ENCODE measurements at places on chromosomes 3 and 15.

DNA sequence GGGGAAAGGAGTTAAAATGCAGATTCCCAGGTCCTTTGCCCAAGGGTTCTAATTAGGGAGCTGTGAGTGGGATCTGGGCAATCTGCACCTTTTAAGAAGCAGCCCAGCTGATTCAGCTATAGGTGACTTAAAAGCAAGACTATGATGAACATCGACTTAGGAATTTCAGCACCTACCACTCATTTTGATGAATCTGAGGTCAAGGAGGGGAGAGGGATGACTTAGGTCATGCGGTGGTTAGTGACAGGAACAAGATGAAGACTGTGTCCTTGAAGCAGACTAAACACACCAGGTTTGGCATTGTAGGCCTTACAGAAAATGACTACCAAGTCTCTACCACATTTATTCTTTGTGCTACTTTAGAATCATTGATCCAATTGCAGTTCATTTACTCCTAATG, 196.3 kb downstream of the DTWD1 start:
- no peak for DNase-seq

GRCh38 chr15:57321973-57322601, 54.2 kb upstream of the CGNL1 start:
- no peak for DNase-seq

DNA sequence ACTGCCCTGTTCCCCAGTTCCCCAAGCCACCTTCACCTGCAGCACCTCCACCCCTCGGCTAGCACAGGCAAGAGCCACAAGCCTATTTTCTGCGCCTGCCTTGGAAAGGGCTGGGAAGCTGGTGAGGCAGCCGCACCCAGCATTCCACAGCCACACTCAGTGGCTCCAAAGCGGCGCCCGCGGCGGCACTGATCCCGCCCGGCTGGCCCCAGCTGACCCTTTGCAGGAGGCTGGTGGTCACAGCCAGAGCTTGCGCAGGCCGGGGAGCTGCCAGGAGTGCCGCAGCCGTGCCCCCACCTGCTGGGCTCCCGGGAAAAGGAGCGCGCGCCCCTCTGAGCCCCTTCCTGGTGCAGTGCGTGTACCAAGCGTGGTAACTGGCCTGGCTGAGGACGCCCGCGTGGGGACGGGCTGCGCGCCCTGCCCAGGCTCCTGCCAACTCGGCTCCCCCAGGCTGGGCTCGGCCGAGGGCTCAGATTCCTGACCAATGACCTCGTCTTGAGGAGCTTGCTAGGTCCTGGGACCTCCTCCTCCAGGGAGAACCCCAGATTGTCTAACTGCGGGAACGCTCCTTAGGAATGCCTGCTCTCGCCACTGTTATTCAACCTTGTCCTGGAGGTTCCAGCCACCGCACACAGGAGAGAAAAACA, 13.3 kb downstream of the GRAMD2A start:
- no peak for DNase-seq

GRCh38 chr15:29522373-29523276, 253.0 kb upstream of the NSMCE3 start:
- no peak for DNase-seq

GRCh38 chr3:187880441-187880840, 135.2 kb upstream of the BCL6 start:
- no peak for DNase-seq

- no peak for DNase-seq
These were observed 646.7 kb downstream of the ROBO2 start for GRCh38 chr3:77686560-77686959.

GRCh38 chr3:17573396-17573795, 169.0 kb downstream of the TBC1D5 start:
- DNase-seq: no peak

GRCh38 chr3:14133876-14134275, 9.0 kb downstream of the TMEM43 start:
- no peak for DNase-seq

GRCh38 chr3:32359766-32360492, 31.7 kb upstream of the CMTM7 start:
- DNase-seq: no peak

DNA sequence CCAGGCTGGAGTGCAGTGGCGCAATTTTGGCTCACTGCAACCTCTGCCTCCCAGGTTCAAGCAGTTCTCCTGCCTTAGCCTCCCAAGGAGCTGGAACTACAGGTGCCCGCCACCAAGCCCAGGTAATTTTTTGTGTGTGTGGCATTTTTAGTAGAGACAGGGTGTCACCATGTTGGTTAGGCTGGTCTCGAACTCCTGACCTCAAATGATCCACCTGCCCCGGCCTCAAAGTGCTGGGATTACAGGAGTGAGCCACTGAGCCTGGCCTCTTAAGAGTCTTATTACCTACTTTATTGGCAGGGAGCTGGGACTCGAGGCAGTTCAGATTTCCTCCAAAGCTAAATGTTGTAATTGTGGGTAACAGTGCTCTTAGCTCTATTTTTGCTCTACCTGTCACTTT, 16.4 kb downstream of the PXYLP1 start:
- no peak for DNase-seq

DNA sequence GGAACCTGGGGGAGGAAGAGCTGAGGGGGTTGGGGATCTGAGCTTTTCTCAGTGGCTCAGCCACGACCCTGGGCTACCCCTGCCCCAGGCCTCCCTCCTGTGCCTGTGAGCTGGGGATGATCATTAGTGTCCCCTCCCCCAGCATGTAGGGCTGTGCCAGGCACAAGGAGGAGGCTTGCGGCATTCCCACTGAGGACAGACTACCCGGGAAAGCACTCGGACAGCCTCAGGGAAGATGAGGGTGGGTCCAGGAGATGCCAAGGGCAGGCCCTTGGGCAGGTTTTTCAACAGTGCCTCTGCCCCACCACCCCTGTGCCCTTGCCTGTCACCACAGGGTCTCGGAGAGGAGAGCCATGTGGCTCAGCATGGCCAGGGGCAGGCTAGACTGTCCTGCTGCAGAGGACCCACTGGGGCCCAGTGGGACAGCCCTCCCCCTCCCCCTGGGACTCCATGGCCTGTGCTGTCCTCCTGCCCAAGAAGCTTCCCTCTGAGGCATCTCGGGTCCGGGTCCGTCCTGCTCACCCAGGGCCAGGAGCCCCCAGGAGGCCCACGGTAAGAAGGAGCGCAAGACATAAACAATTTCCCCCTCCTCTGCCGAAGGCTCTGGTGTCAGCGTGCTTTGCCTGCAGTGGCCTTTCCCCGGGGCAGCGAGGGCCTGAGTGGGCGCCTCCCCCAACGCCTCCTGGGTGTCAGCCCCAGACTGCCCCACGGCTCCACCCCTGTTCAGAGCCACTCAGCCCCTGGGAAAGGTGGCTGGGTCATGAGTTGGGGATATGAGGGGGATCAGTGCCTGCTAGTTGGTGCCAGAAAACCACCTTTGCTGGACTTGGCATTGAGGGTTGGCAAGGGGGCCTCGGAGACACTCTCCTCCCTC, 192.5 kb downstream of the GOLGA6L6 start:
- DNase-seq: no peak

DNA sequence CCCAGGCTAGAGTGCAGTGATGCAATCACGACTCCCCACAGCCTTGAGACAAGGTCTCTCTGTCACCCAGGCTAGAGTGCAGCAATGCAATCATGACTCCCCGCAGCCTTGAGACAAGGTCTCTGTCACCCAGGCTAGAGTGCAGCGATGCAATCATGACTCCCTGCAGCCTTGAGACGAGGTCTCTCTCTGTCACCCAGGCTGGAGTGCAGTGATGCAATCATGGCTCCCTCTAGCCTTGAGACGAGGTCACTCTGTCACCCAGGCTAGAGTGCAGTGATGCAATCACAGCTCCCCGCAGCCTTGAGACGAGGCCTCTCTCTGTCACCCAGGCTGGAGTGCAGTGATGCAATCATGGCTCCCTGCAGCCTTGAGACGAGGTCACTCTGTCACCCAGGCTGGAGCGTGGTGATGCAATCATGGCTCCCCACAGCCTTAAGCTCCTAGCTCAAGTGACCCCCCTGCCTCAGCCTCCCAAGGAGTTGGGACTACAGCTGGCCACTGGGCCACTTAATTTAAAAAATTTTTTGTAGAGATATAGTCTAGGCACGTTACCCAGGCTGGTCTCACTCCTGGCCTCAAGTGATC, 26.1 kb downstream of the TFRC start:
- no peak for DNase-seq

- DNase-seq: no peak
These were observed 990 bp downstream of the IQCF5 start for GRCh38 chr3:51874411-51874810.

- DNase-seq: no peak
These were observed 64.2 kb upstream of the PYGO1 start for GRCh38 chr15:55652359-55652758.

DNA sequence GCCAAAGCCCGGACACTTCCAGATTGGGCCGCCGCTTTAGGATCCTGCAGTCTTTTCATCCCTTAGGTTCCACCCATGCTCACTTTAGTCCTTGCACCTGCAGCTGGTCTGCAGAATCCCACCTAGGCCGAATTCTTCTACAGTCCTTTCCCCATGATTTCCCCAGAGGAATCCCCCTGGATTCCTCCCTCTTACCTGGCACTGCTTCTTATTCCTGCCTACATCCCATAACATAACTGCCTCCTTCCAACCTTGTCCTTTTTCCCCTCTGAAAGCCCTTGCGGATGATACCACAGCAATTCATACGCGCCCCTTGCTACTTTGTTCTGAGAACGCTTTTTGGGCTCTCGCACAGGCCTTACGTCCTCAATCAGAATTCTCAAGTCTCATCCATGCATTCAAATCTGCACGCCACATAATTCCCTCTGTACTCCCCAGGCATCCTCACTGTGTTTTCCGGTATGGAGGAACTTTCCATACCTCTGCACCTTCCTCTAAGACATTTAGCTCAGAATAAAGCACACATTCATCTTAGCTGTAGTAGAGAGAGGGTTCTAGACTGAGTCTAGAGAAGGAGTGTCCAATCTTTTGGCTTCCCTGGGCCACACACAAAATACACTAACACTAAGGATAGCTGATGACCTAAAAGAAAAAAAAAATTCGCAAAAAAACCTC, 619 bp downstream of the EIF2AK4 start:
- no peak for DNase-seq

DNA sequence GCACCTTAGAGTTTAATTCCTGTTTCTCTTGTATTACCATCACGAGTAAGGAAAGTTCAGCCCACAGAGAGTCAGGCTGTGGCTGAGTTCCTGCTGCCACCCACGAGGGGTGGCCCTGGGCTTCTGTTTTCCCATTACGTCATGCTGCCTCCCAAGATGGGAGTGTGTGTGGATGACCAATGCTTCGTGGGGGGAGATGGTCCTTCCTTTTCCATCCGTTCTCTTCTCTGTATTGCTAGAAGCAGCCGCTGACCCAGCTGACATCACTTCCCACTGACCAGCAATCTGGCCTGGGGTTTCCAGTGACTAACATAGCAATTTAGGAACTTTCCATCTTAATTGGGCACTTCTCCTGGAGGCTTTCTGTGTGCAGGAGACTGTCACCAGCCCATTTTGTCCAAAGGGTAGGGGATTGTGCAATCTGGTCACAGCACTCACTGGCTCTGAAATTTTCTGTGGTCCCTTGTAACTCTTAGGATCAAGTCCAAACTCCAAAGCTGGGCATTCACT, 9.3 kb downstream of the IRAK2 start:
- DNase-seq: no peak

DNA sequence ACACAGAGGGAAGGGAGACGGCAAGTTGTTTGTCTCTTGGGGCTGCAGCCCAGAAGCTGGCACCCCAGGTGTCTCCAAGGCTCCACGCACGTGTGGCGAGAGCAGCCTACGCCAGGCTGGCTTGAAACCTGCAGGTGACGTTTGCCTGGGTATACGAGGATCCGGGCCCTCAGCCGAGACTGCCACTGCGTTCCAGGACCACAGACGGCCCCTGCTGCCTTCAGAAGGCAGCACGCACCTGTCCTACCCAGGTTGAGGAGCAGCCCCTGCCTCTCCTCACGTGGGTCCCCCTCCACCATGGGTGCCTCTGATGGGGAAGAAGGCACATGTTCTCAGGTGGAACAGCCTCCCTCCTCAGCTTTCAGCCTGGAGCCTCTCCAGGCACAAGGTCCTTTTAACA, 75.3 kb upstream of the PRR20G start:
- no peak for DNase-seq

GRCh38 chr3:179697736-179698332, 45.0 kb downstream of the USP13 start:
- DNase-seq: no peak

DNA sequence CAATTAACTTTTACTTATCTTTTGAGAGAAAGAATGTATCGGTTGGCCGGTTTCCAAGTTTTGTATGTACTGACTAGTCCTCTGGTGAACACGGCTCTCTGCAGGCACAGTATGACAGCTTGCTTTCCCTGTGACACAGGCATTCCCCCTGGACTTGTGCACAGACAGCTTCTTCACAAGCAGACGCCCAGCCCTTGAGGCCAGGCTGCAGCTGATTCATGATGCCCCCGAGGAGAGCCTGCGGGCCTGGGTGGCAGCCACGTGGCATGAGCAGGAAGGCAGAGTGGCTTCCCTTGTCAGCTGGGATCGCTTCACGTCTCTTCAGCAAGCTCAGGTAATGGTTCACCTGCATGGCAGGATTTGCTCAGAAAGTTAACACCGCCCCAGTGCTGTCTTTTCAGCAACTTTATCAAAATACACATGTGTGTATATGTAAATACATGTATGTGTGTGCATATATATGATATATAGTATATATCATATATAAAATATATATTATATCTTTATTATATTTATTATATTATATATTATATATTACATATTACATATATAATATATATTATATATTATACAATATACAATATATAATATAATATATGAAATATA, 25.5 kb downstream of the FAN1 start:
- no peak for DNase-seq

DNA sequence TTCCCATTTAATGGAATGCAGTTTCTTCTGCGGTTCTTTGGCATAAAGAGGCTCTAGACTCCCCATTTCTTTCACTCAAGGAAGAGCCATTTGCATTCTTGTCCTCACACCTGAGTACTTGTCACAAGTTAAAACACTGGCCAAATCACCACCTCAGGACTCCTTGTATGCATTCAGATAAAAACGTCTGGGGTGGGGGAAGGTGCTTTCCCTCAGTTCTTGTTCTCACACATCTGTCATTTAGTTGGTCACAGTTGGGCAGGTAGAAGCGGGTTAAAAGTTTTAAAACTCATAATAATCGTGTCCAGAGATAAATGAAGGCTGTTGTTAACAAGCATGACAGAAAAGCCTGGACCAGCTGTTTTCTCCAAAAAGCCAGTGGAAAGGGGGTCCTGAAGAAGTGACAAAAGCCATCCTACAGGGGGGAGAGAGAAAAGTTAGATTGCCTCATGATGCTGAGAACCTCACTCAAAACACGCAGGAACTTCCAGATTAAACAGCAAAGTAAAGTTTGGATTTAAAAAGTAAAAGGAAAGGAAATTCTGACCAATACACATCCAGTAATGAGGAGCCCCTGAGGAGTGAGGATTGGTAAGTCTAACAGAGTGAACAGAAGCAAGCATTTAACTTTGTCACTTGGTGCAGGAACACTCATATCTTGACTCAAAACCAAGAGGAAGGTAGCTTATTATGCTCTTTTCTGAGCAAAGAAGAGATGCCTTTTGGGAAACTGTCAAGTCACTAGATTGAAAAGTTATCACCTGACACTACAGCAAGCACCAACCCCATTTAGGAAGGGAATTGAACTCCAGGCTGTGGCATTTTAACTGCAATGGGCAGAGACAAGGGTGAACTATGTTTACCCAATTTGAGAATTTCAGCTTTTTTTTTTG, 2.8 kb downstream of the BCL2L10 start:
- DNase-seq: no peak

- peak; percentile 10 for DNase-seq
These were observed 848 bp downstream of the SYNM start for GRCh38 chr15:99105514-99106341.

Measured in stimulated activated CD4-positive, alpha-beta T cell treated with anti-CD3 and anti-CD28 coated beads, Interleukin-15, amount 100 ng/mL, for 48 hours (primary cell).